ENCODE measurements at places on chromosomes 3 and 15. TPM values are rescaled to one million over a fixed set of nuclear protein-coding genes. Genes with fewer than 3 reads are reported as not detected.

The SLC12A1 gene
- not detected for total RNA-seq

The HHLA2 gene
- not detected for total RNA-seq

The GABRA5 gene
- not detected for total RNA-seq

The ZNF502 gene
- 5.4 TPM for total RNA-seq

The IL17RE gene
- total RNA-seq: 0.99 TPM

DNA sequence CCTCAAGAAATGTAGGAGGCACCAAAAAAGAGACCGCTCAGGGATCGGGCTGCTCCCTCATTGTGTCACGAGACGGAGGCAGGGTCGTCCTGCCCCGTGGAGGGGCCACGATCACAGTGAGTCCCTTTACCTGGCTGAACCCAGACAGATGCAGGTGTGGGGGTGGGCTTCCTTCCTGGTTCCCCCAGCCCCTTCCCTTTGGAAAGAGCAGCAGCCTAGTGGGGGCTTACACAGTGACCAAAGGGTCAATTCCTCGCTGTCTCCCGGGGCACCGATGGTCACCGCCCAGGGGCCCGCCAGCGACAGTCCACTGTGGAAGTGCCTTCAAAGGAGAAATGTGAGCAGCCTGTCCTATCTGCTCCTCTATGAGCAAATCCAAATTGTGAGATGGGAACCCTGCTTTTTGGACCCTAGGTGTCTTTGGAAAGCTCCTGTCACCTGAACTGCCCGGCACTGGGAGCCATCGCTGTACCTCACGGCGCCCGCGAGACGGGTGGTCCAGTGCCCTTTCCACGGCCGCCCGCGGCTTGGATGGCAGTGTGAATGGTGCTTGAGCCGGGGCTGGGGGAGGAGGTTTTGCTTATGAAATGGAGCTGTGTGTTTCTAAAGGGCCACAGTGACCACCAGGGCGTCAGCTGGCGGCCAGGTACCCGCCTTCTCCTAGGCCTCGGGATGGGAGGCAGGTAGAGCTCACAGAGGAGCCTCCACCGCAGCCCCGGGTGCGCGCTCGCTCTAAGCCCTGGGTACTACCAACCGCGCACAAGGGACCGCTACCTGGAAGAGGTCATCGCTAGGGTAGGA is 155.7 kb downstream of the KLF13 start:
- H3K4me1 ChIP-seq: no peaks in the 10 kb centered on the region
- no peak overlapping the region for H3K4me3 ChIP-seq
- no peak overlapping the region for H3K27ac ChIP-seq
- H3K27me3 ChIP-seq: peaks cover 14% of the 10 kb centered on the region
- H3K36me3 ChIP-seq: no peaks in the 10 kb centered on the region

DNA sequence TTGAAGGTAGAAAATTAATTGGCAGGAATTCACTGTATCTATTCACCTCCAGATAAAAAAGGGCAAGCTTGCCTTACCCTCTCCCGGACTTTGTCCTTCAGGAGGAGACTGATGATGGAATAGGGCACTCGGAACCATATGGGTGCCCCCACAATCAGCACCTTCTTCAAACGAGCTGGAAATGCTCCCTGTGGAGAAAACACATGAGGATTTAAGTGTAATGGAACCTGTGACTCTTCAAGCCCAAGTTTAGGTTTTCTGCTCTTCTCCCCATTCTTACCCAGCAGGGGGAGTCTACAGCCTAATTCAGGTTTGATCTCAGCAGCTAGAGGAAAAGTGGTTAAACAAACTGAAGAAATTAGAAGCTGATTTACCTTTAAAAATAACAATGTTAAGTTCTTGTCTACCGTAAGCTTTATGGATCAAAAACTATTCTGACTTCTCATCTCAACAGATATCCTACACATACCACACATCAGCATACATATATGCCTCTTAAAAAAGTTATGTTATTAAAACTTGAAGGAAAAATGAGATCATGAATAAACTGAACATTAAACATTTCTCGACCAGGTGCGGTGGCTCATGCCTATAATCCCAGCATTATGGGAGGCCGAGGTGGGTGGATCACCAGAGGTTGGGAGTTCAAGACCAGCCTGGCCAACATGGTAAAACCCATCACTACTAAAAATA is 57.5 kb upstream of the SIN3A start:
- peak; percentile 75 for DNase-seq
- no peaks in the 10 kb centered on the region for H3K27me3 ChIP-seq
- peaks cover 3% of the 10 kb centered on the region for H3K36me3 ChIP-seq

DNA sequence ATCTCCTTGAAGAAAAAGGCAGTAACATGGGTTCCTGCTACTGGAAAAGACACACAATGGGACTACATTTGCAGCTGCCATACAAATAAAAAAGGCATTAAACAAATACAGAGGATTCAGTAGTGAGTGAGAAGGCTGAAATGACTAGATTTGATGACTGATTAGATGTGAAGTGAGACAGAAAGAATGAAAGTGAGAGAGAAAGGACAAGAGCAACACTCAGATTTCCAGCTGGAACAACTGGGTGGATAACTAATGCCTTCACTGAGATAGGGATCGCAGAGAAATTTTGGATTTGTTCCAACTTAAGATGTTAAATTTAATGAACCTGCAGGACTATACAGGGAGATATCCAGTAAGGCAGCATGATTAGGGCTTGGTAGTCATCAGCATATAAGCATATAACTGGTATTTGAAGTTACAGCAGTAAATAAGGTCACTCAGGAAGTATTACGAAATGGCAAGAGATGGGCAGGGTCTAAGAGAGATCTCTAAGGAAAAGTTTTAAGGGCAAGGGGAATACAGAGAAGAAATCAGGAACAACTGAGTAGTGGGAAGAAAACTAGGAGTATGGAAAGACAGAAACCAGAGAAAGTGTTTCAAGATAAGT is 8.2 kb downstream of the OSBPL11 start:
- H3K4me3 ChIP-seq: no peak overlapping the region
- H3K27me3 ChIP-seq: no peaks in the 10 kb centered on the region
- no peak for DNase-seq
- no peaks in the 10 kb centered on the region for H3K36me3 ChIP-seq
- peaks cover 3% of the 10 kb centered on the region for H3K4me1 ChIP-seq

DNA sequence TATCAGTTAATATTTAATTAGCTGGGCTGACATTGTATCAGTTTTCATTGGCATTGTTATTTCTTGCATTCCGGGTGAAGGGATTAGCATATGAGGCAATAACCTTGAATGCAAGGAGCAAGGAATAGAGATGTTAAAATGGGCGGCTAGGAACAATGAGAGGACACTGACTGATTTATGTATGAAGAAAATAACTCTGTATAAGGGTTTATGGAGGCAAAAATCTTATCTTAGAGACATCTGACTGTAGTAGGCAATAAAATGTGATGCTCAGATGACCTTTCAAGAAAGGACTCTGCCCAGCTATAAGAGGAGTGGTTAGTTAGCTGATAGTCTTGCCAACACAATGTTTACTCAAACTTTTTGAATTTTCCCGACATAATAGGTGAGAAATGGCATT is 158.3 kb downstream of the EFHB start:
- H3K4me1 ChIP-seq: no peaks in the 10 kb centered on the region
- no peaks in the 10 kb centered on the region for H3K36me3 ChIP-seq
- no peak for DNase-seq
- H3K27ac ChIP-seq: no peak overlapping the region
- H3K4me3 ChIP-seq: no peak overlapping the region

DNA sequence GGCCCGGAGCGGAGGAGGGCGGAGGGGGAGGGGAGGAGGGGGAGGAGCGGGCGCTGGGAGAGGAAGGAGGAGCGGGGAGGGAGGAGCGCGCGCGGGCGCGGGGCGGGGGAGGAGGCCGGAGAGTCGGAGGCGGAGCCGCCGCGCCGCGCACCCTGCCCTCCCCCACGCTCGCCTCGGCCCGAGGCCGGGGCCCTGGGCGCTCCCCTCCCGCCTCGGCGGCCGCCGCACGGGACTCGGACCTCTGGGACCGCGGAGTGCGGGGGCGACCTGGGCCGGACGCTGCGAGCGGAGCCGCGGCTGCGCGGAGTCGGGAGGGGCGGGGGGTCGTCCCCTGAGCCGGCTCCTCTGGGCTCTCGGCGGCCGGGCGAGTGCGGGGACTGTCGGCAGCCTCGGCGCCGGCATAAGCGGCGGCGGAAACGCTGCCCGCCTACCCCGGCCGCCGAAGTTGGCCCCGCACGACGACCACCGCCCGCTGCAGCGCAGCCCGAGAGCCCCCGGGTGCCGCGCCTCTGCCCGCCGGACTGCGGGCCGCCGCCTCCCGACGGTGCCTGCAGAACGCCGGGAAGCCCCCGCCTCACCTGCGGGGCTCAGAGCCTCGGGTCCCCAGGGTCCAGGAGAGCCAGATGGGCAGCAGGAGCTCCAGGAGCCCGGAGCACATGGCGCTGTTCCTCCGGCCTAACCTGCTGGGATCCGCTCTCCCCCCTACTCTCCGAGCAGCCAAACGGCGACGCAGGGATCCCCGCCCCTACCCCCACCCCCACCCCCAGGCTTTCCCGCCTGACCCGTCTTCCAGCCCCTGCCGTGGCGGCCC is 406 bp upstream of the GABRB3 start:
- no peak overlapping the region for H3K27ac ChIP-seq
- H3K4me3 ChIP-seq: no peak overlapping the region
- H3K36me3 ChIP-seq: no peaks in the 10 kb centered on the region
- DNase-seq: peak; percentile 8

- no peaks in the 10 kb centered on the region for H3K36me3 ChIP-seq
- DNase-seq: no peak
- H3K4me3 ChIP-seq: no peak overlapping the region
Measured at GRCh38 chr3:58184982-58185360, 25.8 kb downstream of the DNASE1L3 start.

GRCh38 chr3:185914911-185915629 is 22.7 kb downstream of the TRA2B start:
- no peak overlapping the region for H3K4me3 ChIP-seq
- DNase-seq: no peak
- H3K27ac ChIP-seq: no peak overlapping the region
- no peaks in the 10 kb centered on the region for H3K4me1 ChIP-seq

DNA sequence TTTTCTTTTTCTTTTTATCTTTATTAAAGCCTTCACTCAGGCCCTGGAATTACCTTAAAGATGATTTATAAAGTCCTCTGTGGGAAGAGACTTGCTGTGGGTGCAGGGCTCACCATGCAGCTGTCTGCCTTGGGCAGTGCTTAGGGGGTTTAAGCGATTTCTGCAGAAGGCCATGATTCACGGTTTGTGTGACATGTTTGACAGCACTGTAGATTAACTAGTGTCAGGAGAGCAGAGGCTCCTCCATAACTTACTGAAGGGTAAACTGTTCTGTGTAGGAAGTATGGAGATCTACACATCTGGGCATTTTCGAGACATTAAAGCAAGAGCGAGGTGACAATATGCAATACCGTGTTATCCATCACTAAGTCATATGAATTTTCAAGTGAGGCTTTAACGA is 137.7 kb downstream of the LRIG1 start:
- H3K27me3 ChIP-seq: no peaks in the 10 kb centered on the region
- H3K36me3 ChIP-seq: no peaks in the 10 kb centered on the region
- H3K27ac ChIP-seq: no peak overlapping the region
- H3K4me1 ChIP-seq: peaks cover 7% of the 10 kb centered on the region

GRCh38 chr3:69776920-69777581 is 37.8 kb downstream of the MITF start:
- peaks cover 2% of the 10 kb centered on the region for H3K4me1 ChIP-seq
- H3K36me3 ChIP-seq: no peaks in the 10 kb centered on the region
- H3K4me3 ChIP-seq: no peak overlapping the region
- H3K27me3 ChIP-seq: no peaks in the 10 kb centered on the region

GRCh38 chr3:160941885-160942494 is 163.2 kb downstream of the B3GALNT1 start:
- H3K4me1 ChIP-seq: no peaks in the 10 kb centered on the region
- no peaks in the 10 kb centered on the region for H3K27me3 ChIP-seq
- H3K36me3 ChIP-seq: no peaks in the 10 kb centered on the region
- DNase-seq: peak; percentile 77
- no peak overlapping the region for H3K27ac ChIP-seq
- H3K4me3 ChIP-seq: no peak overlapping the region

DNA sequence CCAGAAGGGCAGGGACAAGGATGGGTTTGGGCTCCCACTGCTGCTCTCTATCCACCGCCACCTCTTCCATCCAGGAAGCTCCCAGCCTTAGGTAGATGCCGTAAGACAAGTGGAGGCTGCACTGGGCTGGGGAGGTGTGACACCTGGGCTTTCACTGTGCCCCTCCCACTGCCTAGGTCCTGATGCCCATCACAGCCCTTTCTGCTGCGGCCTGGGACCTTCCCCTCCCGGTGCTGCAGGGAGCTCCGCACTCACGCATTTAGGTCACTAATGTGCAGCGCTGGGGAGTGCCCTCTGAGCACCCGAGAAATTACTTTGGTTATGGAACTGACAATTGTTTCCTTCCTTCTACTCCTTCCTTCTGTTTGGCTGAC is 850 bp downstream of the LTF start:
- H3K4me3 ChIP-seq: no peak overlapping the region
- no peak overlapping the region for H3K27ac ChIP-seq
- no peaks in the 10 kb centered on the region for H3K4me1 ChIP-seq
- no peak for DNase-seq
- H3K27me3 ChIP-seq: peaks cover 22% of the 10 kb centered on the region

DNA sequence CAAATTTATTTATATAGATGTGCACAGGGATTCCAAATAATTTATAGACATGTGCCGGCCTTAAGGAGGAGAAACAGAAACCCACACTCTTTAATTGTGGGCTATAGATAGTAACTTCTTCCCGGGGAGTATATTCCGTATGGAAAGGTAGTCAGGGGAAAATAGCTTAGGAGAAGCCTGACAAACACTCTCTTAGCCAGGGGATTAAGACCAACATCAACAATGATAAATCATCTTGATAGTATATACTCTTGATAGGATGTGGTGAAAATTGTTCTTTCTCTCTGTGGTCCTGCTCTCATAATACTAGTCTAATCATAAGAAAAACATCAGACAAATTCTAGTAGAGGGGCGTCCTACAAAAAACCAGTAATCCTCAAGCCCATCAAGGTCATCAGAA is 8.2 kb upstream of the BCL6 start:
- no peak overlapping the region for H3K27ac ChIP-seq
- no peaks in the 10 kb centered on the region for H3K36me3 ChIP-seq
- H3K27me3 ChIP-seq: no peaks in the 10 kb centered on the region
- H3K4me1 ChIP-seq: no peaks in the 10 kb centered on the region

GRCh38 chr15:52066842-52067544 is 45.6 kb downstream of the BCL2L10 start:
- H3K4me3 ChIP-seq: no peak overlapping the region
- H3K27ac ChIP-seq: no peak overlapping the region
- H3K4me1 ChIP-seq: no peaks in the 10 kb centered on the region
- DNase-seq: no peak

DNA sequence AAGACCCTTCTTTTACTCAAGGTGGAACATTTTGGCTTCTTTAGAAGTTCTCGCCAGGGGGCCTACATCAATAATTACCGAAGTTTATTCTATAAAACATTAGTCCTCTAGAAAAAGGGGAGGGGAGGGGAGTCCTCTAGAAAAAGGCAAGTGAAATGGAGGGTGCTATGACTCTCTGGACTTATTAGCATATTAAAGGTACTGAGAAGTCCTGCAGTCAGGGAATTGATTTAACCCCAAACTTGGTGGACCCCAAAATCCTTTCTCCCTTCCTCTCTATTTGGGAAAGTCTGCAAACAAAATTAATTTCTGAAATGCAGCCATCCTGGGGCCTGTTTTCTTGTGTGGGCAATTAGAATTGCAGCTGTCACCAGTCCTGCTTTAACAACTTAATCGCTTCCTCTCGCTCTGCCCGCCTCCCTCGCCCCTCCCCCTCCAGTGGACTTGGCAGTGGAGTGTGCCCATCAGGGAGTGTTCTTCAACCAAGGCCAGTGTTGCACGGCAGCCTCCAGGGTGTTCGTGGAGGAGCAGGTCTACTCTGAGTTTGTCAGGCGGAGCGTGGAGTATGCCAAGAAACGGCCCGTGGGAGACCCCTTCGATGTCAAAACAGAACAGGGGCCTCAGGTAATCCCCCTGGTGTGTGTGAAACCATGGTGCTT is 18.9 kb upstream of the LRRK1 start:
- H3K36me3 ChIP-seq: no peaks in the 10 kb centered on the region
- DNase-seq: no peak
- H3K27me3 ChIP-seq: no peaks in the 10 kb centered on the region
- H3K4me1 ChIP-seq: peaks cover 5% of the 10 kb centered on the region
- H3K4me3 ChIP-seq: no peak overlapping the region
